ENCODE measurements at places on chromosomes 4 and X. TPM values are rescaled to one million over a fixed set of nuclear protein-coding genes. Genes with fewer than 3 reads are reported as not detected.

GAGE12F gene
- total RNA-seq: not detected

DNA sequence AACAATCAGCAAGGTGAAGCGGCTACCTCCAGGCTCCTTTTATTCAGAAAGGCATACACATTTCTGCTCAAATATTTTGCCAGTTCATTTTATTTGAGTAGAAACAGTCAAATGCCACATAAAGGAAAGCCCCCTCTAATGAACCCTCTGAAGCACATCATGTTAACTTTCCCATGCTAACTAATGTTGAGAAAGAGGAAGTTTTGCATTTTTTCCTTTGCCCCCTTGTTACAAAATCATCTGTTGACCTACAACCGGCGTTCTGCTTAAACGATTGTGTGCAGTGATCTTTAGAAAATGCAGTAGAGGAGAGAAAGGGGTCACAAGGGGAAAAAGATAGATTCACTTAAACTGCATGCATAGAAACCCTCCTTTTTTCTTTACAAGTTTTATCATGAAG is 25.2 kb upstream of the ATXN3L start:
- DNase-seq: no peak

L1CAM gene
- 31.3 TPM for total RNA-seq

GRCh38 chr4:37008199-37008598 is 236.3 kb upstream of the NWD2 start:
- DNase-seq: no peak

DKK2 gene
- not detected for total RNA-seq

EMCN gene
- not detected for total RNA-seq

ATP1B4 gene
- total RNA-seq: not detected

- no peak for DNase-seq
Observed at GRCh38 chr4:76059750-76060149, 14.8 kb upstream of the ART3 start.

DNA sequence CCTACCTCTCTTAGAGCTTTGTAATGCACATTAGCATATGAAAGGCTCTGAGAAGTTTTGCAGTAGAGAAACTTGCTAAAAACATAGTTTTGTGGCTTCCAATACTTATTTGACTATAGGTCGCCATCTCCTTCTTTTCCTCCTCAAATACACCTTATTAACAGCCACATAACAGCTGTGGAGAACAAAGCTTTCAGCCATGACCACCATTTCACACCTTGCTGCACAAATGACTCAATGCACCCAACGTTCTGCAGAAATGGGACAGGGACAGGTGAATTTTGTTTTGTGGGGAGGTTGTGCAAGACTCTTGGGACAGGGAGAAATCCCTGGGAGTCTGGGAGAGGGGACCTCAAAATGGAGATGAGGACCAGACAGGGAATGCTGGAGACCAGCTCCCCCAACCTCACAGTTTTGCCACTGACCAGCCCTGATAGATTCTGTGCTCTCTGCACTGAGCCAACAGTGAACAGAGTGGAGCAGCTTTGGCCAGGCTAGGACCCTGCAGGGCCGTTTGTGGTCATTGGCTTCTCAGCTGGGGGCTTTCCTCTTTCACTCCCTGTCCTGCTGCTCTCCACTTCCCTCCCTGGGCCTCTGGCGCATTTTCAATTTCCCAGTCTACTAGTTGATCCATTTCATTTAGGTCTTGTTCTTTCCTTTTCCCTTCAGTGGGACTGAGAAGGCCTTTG is 16.6 kb downstream of the FRMPD3 start:
- no peak for DNase-seq

F9 gene
- not detected for total RNA-seq

DNA sequence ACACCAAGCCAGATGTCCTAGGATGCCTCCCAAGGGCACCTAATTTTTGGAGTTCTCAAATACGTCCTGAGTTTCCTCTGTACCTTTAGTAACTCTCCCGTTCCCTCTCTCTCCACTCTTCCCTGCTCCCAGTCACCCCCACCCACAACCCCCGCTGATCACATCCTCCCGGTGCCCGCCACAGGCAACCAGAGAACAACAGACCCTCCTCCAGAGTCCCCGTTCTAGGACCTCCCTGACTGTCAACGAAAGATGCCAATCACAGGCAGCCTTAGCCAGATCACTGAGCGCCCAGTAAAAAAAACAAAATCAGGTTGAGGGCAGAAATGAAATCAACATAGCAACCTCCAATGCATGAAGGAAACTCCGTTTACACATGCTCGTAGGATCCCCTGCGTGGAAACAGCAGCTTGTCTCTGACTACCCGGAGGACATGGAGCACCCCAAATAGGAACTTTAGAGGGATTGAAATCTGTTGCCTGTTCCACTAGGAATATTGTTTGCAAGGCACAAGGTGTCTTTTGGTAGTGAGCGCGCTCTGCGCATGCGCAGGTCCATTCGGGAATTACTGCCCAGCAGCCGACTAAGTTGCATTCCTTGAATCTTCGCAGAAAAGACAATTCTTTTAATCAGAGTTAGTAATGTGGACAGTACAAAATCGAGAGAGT is at the start of gene GABRB1:
TSS of gene GABRB1 (plus strand) at position 557 of the 668 bp plus-strand sequence.
- DNase-seq: peak; percentile 82

UCHL1 gene
- 900 TPM for total RNA-seq

- DNase-seq: no peak
Observed at GRCh38 chr4:175350246-175350645, 432.1 kb downstream of the ADAM29 start.

- no peak for DNase-seq
Observed at GRCh38 chrX:20718592-20719380, 452.1 kb upstream of the RPS6KA3 start.

- no peak for DNase-seq
Observed at GRCh38 chr4:31768756-31769155, 1048.6 kb downstream of the PCDH7 start.

DNA sequence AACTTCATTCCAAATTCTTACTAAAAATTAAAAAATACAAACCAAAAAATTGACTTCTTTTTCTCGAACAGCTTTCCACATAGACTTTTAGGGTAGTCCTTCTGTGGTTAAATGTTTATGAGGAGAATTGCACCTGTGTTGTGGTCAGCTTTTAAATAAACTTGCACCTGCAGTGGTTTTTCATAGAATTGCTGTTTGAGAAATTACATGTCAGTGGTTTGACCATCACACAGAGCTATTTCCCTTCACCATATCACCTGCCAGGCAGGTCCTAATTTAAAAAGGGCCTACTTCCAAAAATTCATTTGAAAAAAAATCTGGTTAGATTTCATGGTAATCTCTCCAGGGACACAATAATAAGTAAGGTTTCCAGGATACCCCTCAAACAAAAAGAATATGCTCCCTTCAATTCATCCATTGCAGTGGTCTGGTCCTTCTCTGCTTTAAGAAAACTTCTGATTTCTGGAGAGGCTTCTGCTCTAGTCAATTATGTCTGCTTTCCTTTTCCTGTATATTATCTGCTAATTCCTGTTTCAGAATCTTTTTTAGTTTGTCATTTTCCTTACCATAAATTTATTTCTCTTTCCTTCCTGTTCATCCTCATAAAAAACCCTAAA is 9.8 kb upstream of the UTP3 start:
- DNase-seq: no peak

- DNase-seq: no peak
Observed at GRCh38 chr4:39613093-39613656, 25.5 kb downstream of the SMIM14 start.

DNA sequence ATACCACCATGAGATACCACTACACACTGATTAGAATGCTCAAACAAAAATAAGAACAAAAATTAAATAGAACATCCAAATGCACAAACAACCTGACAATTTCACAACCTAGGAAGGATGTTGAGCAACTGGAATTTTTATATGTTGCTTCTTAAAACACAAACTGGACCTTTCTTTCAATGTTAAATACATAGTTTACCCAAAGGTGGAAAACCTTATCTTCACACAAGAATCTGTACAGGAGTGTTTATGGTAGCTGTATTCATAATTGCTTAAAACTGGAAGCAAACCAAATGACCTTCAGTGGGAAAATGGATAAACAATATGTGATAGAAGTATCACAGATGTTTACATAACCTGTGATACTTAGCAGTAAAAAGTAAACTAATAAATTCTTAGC is 573.8 kb downstream of the MAGEB5 start:
- no peak for DNase-seq

TLR1 gene
- total RNA-seq: not detected

DNA sequence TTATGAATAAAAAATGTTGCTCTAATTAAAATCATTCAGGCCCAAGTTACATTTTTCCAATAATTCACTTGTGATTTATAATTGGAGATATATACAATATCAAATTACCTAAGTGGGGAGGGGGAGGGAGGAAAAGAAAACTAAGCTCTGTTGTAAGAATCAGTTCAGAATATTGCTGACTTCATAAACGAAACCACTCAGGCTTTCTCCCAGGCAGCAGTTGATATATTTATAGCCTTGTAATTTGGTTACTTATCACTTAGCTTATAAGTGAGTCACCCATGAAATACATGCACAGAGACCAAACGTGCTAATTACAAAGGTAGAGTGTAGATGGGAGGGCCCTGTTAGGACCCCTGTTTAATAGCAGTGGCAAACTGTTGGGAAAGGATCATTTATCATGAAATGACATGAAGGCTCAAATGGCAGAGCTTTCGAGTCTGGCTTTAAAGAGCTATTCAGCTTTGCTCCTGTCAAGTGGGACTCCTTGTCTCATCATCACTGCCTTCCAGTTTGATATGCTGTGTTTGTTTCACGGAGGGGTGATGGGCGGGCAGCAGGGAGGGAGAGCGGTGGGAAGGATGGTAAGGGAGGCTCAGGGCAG is 105.6 kb upstream of the PGRMC2 start:
- no peak for DNase-seq

- DNase-seq: no peak
Observed at GRCh38 chr4:958696-959337, 14.6 kb downstream of the DGKQ start.

DNA sequence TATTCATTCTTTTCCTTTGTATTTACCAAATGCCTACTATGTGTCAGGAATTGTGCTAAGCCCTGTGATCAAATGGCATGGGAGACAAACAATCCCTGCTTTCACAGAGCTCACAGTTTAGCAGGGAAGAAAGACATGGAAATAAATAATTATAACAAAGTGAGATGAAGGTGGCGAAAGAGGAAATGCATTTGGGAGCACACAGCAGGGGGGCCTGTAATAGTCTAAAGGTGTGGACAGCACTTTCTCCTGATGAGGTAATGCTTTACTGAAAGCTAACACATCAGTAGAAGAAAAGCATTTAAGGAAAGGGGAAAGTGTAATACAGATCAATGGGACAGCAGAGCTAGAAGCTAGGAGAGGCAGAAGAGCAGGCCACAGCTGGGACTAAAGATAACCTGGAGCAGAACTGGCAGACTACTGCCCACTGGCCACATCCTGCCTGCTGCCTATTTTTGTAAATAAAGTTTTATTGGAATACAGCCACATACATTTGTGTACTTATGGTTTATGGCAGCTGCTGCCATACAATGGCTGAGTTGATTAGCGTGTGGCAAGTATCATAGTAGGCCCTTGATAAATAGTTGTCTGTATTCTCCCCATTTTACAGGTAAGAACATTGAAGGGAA is 67.1 kb upstream of the TAPT1 start:
- no peak for DNase-seq

DNA sequence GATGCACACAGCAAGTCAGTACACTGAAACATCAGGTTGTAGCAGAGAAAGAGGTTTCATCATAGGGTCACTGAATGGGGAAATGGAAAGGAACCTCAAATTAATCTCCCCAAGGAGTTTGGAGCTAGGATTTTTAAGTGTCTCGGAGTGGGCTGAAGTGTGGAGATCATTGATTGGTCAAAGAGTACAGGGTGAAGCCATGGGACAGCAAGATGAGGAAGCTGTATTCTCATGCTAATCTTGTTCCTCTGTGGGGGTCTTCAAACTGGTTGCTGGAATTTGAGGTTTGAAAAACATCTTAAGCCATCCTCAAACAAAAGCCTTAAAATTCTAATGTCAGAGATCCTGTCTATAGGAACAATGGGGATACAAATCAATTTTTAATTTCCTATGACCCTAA is 78.8 kb upstream of the TEX13A start:
- no peak for DNase-seq

DNA sequence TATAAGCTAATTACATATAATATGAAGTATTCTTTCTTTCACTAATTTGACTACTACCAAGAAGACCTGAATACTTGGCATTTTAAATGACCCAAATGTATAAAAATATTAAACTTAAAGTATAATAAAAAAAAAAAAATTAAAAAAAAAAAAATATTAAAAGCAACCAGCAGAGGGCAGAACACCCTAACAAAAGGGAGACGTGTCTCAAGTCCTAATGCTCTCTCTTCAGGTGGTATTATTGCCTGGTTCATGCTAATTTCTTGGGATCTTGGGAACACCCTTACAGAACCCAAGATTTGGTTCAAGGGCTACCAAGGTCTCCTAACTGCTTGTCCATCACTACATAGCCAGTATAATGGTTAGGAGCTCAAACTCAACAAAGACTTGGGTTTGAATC is 754.8 kb downstream of the RAB28 start:
- DNase-seq: peak; percentile 3

PCDH7 gene
- total RNA-seq: not detected

- DNase-seq: no peak
Observed at GRCh38 chr4:150234246-150234645, 156.0 kb downstream of the DCLK2 start.

DNA sequence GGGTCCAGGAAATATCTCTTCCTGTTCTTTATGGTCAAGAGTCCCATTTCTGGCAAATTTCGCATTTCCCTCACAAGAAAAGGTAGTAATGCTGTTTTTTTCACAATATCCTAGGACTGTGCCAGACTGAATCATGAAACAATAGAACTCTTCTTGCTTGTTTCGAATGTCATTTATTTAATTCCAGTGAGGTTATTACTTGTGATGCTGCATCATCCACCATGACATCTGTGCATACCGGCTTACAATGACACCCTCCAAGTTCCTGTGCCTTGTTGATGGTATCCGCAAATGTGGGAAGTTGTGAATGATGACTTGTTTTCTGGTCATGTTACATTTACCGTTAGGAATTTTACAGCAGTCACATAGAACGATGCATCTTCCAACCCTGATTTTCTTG is 42.9 kb upstream of the SPRY1 start:
- no peak for DNase-seq

DNA sequence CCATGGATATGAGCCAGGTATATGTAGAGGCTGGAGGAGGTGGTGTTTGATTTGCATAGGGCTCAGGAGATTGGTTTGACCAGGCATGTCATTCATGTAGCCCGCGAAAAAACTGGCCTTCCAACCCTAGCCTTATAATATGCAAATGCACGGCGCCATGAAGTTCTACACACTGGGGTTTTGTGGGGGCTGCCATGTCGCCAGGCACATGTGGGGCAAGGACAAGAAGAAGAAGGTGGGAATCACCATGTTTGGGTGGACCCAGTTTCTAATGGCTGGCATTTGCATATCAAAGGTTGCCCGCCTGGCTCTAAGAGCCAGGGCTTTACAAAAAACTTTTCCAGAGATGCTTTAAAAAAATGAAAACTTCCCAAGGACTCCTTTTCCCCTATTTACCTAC is 1251.0 kb downstream of the PCDH18 start:
- DNase-seq: no peak

Data from G401 (cell line).